ENCODE measurements at places on chromosomes 6 and 20. TPM values are rescaled to one million over a fixed set of nuclear protein-coding genes. Genes with fewer than 3 reads are reported as not detected.

HLA-DPA1 gene
- 61.0 TPM for total RNA-seq

HSPA12B gene
- total RNA-seq = not detected

ISM1 gene
- total RNA-seq = 2.0 TPM

PAK1IP1 gene
- total RNA-seq = 37.4 TPM

PTCHD4 gene
- total RNA-seq = not detected

SNAP25 gene
- total RNA-seq = 3.9 TPM

PTCRA gene
- not detected for total RNA-seq

STK38 gene
- 23.5 TPM for total RNA-seq

COL21A1 gene
- total RNA-seq = not detected

XKR7 gene
- total RNA-seq = not detected

RAD21L1 gene
- not detected for total RNA-seq

BLOC1S5 gene
- 19.6 TPM for total RNA-seq
